Activated CD4-positive, alpha-beta memory T cell treated with anti-CD3 and anti-CD28 coated beads, Interleukin-2, amount 10 ng/mL, durations not matched to agents 7 days and 5 days (primary cell): ENCODE measurements at places on chromosomes 4 and X.

DNA sequence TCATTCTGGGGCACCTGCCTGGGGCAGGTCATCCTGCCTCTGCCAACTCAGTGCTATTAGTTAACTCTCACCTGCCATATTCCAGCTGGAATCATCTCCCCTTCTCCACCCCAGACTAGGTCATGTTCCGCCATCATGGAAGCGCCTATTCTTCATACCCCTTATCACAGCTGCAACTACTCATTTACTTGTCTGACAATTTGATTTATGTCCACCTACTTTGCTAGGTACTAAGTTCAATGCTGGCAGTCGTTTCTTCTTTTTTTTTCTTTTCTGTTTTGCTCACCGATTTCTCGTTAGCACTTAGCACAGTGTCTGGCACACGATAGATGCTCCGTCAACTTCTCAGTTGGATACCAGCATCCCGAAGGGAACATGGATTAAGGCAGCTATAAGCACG lies 1.1 kb upstream of the FMR1 start:
- H3K27me3 ChIP-seq, result no peaks in the 10 kb centered on the region
- DNase-seq, result no peak
- peak overlapping the region; percentile 14 for H3K4me3 ChIP-seq
- peaks cover 4% of the 10 kb centered on the region for H3K36me3 ChIP-seq

- peaks cover 19% of the 10 kb centered on the region for H3K36me3 ChIP-seq
- H3K27me3 ChIP-seq, result no peaks in the 10 kb centered on the region
Observed at GRCh38 chrX:48802089-48802904, 430 bp downstream of the HDAC6 start.

GRCh38 chr4:7837597-7838135 lies 102.0 kb downstream of the AFAP1 start:
- peaks cover 7% of the 10 kb centered on the region for H3K4me1 ChIP-seq
- no peak for DNase-seq

DNA sequence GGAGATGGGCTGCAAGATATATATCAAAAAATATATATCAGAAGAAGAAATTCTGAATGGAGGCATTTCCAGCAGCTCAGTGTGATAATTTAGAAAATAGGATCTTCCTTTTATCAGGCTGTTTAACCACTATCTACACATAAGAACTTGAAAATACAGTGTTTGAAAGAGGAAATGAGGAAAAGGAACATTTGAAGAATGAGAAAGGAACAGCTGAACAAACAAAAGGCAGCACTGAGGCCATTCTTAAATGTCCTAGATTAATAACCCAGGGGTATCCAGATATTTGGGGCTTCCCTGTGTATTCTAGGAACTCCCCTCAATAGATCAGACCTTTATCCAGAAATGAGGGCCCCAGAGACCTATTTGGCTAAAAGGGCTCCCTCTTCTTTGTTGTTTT lies 4.1 kb downstream of the SLC39A8 start:
- no peaks in the 10 kb centered on the region for H3K27me3 ChIP-seq
- no peak overlapping the region for H3K4me3 ChIP-seq
- no peak overlapping the region for H3K27ac ChIP-seq
- no peak for DNase-seq

- H3K27me3 ChIP-seq, result no peaks in the 10 kb centered on the region
- H3K4me1 ChIP-seq, result no peaks in the 10 kb centered on the region
- no peak for DNase-seq
- H3K36me3 ChIP-seq, result peaks cover 13% of the 10 kb centered on the region
Observed at GRCh38 chr4:55458164-55458563, 62.4 kb downstream of the TMEM165 start.

- H3K4me1 ChIP-seq, result peaks cover 6% of the 10 kb centered on the region
- H3K4me3 ChIP-seq, result no peak overlapping the region
- DNase-seq, result no peak
- no peaks in the 10 kb centered on the region for H3K27me3 ChIP-seq
- peaks cover 3% of the 10 kb centered on the region for H3K36me3 ChIP-seq
Observed at GRCh38 chr4:98728871-98729270, 70.5 kb upstream of the TSPAN5 start.

DNA sequence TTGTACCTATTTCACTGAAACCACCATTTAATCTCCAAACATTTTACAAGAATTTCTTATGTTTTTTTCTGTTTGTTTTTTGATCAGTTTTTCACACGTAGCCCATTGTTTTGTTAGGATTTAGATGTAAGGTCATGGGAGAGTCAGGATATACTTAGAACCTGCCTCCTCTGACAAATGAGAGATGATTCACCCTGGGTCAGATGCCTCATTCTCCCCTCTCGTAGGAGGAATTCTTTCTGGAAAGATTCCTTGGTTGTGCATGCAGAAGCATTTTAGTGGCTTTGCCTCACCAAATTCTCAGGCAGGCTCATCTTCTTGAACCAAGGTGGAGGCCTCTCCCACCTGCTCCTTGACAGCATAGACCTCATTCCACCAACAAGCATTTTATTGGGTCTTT lies 599.3 kb downstream of the SPRY1 start:
- H3K27me3 ChIP-seq, result no peaks in the 10 kb centered on the region
- no peaks in the 10 kb centered on the region for H3K36me3 ChIP-seq
- no peak overlapping the region for H3K27ac ChIP-seq
- DNase-seq, result no peak
- H3K4me1 ChIP-seq, result no peaks in the 10 kb centered on the region

DNA sequence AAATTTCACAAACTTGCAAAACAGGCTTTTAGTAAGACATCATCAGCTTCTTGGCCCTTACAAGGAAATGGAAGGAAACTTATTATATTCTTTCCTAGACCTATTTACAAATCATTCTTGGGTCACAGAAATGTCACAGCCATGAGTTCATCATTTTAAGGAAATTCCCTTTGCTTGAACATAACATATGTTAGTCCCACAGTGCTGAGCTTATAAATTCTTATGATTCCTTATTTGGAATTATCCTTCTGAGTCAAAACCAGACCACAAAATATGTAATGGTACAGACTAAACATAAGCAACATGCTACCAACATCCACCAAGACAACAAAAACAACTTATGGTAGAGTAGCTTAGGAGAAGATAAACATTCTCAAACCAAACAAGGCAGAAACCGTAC lies 236.9 kb upstream of the CTSO start:
- no peaks in the 10 kb centered on the region for H3K27me3 ChIP-seq
- no peaks in the 10 kb centered on the region for H3K4me1 ChIP-seq
- no peak for DNase-seq

GRCh38 chr4:173436149-173436579 lies 37.2 kb upstream of the SCRG1 start:
- H3K27ac ChIP-seq, result no peak overlapping the region
- H3K36me3 ChIP-seq, result no peaks in the 10 kb centered on the region
- peaks cover 2% of the 10 kb centered on the region for H3K27me3 ChIP-seq
- no peak overlapping the region for H3K4me3 ChIP-seq
- peaks cover 5% of the 10 kb centered on the region for H3K4me1 ChIP-seq
- DNase-seq, result no peak

- H3K27me3 ChIP-seq, result peaks cover 4% of the 10 kb centered on the region
- DNase-seq, result no peak
- H3K27ac ChIP-seq, result no peak overlapping the region
- no peak overlapping the region for H3K4me3 ChIP-seq
Observed at GRCh38 chr4:108861334-108861733, 98.5 kb upstream of the ETNPPL start.

DNA sequence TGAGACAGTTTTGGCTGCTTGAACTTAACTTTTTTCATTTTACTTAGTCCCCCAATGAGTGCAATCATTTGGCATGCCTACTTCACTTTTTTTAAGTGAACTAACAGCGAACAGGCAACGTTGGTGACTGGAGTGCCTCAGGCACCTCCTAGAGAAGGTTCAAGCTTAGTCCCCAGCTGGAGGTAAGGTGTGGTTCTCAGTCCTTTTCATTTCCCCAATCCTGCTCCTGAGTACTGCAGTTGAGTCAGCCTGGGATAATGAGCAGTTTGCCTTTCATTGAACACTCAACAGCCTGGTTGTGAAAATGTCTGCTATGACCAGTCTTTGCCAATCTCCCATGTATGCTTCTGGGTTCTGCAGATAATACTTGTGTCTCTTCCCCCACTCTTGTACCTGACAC lies 109.5 kb downstream of the CDKL5 start:
- no peak for DNase-seq
- peaks cover 4% of the 10 kb centered on the region for H3K4me1 ChIP-seq
- no peak overlapping the region for H3K27ac ChIP-seq
- no peak overlapping the region for H3K4me3 ChIP-seq
- H3K36me3 ChIP-seq, result no peaks in the 10 kb centered on the region

DNA sequence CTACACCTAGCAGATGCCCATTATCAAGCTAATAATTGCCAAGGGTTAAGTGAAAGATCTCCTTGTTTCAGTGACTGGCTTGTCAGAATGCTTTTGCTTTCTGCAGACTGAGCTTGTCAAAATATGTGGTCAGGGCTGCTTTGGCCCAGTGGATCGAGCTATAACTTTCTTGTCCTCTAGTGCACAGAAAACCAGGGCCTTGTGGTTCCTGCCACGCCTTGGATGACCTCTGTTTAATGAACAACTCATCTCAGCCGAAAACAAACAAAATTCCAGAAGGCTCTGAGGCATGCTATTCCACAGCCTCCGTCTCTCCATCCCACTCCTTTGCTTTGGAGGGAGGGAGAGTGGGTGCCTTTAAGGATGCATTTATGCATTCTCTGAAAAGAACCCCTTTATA lies 11.3 kb downstream of the EVC start:
- no peaks in the 10 kb centered on the region for H3K36me3 ChIP-seq
- DNase-seq, result no peak
- no peak overlapping the region for H3K4me3 ChIP-seq
- H3K4me1 ChIP-seq, result no peaks in the 10 kb centered on the region
- no peak overlapping the region for H3K27ac ChIP-seq
- no peaks in the 10 kb centered on the region for H3K27me3 ChIP-seq

- H3K4me1 ChIP-seq, result no peaks in the 10 kb centered on the region
- no peak overlapping the region for H3K27ac ChIP-seq
- H3K4me3 ChIP-seq, result no peak overlapping the region
- peaks cover 16% of the 10 kb centered on the region for H3K27me3 ChIP-seq
Observed at GRCh38 chrX:123188081-123188480, 4.0 kb downstream of the GRIA3 start.

GRCh38 chr4:130859991-130860390 lies 1764.0 kb downstream of the C4orf33 start:
- DNase-seq, result no peak
- no peaks in the 10 kb centered on the region for H3K4me1 ChIP-seq
- H3K4me3 ChIP-seq, result no peak overlapping the region
- no peaks in the 10 kb centered on the region for H3K36me3 ChIP-seq
- no peaks in the 10 kb centered on the region for H3K27me3 ChIP-seq

- peak overlapping the region; percentile 78 for H3K27ac ChIP-seq
- peaks cover 18% of the 10 kb centered on the region for H3K4me1 ChIP-seq
- no peaks in the 10 kb centered on the region for H3K36me3 ChIP-seq
- H3K27me3 ChIP-seq, result no peaks in the 10 kb centered on the region
- peak; percentile 19 for DNase-seq
Observed at GRCh38 chrX:7146703-7147412, 654 bp upstream of the STS start.

GRCh38 chr4:70778888-70779422 lies 57.2 kb downstream of the RUFY3 start:
- no peak overlapping the region for H3K27ac ChIP-seq
- no peaks in the 10 kb centered on the region for H3K27me3 ChIP-seq
- H3K36me3 ChIP-seq, result no peaks in the 10 kb centered on the region

DNA sequence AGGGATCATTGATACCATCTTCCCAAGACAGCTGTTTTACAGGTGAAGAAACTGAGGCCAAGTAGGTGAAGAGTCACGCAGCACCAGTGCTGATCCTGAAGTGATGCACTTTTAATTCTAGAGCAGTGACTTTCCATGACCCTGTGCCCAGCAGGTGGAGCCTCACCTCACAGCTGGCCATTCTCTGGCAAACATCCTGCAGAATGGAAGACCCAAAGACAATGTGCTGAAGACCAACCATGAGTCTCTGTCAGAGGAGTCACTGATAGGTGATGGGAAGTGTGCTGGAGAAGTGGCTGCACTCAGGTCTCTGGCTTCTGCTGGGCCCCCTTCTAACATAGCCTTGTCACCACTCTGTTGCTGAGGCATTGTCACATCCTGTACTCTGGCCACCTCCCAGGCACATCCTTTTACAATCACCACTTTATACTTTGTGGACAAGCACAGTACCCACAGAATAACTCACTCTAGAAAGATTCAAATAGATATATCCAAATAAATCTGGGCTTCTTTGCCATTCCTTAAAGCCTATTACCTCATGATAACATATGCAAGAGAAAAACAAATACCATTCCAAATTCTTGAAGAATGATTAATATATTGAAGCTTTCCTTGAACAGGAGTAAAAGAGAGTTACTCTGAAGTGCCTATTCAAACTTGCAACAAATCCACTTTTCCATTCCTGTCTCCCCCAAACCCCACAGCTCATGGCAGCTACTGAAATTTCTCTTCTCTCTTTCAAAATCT lies 64.1 kb upstream of the SCOC start:
- H3K4me3 ChIP-seq, result no peak overlapping the region
- H3K27ac ChIP-seq, result no peak overlapping the region
- H3K36me3 ChIP-seq, result no peaks in the 10 kb centered on the region
- no peak for DNase-seq
- peaks cover 19% of the 10 kb centered on the region for H3K27me3 ChIP-seq

GRCh38 chr4:91099666-91100065 lies 972.5 kb downstream of the CCSER1 start:
- no peaks in the 10 kb centered on the region for H3K27me3 ChIP-seq
- DNase-seq, result no peak
- no peaks in the 10 kb centered on the region for H3K36me3 ChIP-seq
- no peak overlapping the region for H3K4me3 ChIP-seq
- no peaks in the 10 kb centered on the region for H3K4me1 ChIP-seq

DNA sequence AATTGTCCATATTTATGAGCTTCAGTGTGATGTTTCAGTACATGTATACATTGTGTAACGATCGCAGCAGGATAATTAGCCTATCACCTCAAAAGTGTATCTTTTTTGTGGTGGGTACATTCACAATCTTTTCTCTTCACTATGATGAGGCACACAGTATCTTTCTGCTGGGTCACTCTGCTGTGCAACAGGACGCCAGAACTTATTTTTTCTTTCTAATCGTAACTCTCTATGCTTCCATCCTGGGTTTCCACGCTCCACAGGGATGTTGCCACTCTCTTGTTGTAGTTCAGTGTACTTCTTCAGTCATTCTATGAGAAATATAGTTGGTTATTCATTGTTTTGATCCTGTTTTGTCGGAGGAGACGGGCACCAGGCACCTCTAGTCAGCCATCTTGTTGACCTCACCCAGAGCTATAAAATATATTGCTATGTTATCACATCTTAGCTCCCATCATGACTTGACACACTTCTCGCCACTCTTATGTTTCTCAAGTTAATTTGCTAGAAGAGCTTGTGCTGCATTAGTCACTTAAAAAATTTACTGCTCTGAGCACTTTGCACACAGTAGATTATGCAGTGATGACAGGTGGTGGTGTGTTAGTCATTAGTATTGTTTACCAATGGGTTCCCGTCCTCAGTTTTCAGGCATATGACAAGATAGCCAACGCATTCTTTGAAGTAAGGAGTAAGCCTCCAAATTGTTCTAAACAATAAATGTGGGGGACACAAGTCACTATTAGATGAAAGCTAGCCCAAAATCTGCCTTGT lies 1002.7 kb upstream of the PCDH7 start:
- H3K27ac ChIP-seq, result no peak overlapping the region
- no peak overlapping the region for H3K4me3 ChIP-seq
- no peak for DNase-seq
- no peaks in the 10 kb centered on the region for H3K36me3 ChIP-seq
